ENCODE measurements at places on chromosomes 5 and 9.

- no peak for DNase-seq
Observed at GRCh38 chr9:93061260-93061751, 2.8 kb downstream of the SUSD3 start.

DNA sequence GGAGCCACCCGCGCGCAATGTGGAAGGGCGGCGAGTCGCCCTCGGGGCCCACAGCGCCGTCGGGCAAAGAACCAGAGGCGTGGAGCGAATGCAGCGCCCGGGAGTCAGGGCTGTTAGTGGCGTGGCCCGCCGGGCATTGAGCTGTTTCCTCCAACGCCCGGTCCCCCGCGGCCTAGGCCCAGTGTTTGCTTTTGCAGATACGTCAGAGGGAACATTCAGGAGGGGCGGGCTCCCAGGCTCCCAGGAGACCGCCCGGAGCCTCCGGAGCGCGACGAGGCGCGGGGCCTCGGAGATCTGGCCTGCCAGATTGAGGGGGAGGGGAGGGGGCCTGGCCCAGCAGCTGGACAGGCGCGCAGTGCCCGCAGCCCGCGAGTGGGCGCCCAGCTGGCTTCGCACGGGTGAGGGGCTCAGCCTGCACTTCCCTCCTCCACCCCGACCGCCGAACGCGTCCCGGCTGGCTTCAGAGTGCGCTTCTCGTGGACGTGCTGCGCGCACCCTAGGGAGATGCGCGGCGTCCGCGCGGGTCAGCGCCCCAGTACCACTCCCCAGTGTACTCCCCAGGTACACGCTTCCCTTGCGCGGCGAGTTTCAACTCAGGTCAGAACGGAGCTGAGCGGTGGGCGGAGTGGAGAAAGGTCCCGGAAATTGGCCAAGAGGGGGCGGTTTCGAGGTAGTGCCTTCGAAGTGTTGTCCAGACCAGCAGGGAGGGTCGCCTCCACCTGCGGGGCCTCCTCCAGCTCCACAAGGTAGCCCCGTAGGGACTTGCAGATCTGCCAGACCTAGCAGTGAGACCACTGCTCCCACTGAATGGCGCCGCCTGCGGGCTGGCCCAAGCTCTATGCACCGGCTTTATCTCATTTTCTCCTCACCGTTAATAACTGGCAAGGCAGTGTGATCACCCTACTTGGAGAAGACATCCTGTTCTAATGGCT, 130.4 kb downstream of the TMEM174 start:
- DNase-seq: no peak

DNA sequence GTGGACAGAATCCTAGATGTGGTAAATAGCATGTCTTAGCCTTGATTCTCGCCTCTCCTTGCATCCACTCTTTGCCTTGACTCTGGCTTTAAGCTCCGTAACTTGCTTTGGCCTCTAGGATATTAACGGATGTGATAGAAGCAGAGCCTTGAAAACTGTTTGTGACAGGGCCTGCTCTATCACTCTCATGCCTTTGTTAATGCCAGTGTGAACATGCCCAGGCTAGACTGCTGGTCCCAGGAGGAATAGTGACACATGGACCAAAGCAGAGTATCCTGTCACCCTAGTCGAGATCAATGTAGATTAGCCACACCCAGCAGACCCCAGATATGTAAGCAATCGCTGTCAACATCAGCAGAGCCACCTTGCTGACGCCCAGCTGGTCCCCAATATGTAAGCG, 109.9 kb upstream of the C9orf72 start:
- DNase-seq: no peak

DNA sequence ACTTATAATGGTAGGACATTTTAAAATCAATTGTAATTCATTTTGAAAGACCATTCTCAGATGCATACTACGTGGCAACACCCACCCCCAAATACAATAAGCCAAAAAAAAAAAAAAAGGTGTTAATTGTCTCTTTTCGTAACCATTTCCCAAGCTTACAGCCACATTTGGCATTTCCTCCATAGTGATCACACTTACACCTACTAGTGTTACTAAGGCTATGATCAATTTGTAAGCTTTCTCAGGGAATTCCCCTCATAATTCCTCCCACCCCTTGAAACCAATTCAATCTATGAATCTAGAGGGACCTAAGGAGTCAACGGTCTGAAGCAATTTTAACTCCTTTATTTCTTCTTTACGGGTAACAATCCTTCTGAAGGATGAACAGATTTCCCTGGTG, 40.1 kb downstream of the NR2F1 start:
- no peak for DNase-seq

DNA sequence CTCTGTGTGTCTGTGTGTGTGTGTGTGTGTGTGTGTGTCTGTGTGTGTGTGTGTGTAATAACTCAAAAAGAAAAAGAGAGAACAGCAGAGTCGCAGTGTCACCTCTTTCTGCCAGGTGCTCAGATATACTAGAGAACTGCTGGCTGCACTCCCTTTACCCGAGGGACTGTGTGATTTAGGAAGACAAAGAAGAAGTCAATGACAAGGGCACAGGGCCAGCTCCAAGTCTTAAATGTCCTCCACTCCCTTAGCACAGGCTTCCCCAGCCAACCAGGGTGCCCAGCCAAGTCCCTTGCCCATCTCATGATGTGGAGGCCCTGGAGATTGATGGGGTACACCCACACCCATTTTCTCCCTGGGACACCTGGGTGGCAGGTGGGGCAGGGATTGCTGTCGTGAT, 8.7 kb downstream of the CCNJL start:
- no peak for DNase-seq

GRCh38 chr5:164051745-164052144, 546.3 kb downstream of the MAT2B start:
- DNase-seq: no peak

GRCh38 chr9:127525401-127526188, 74.3 kb downstream of the LRSAM1 start:
- peak; percentile 30 for DNase-seq
